ENCODE measurements at places on chromosomes 5 and 9.

DNA sequence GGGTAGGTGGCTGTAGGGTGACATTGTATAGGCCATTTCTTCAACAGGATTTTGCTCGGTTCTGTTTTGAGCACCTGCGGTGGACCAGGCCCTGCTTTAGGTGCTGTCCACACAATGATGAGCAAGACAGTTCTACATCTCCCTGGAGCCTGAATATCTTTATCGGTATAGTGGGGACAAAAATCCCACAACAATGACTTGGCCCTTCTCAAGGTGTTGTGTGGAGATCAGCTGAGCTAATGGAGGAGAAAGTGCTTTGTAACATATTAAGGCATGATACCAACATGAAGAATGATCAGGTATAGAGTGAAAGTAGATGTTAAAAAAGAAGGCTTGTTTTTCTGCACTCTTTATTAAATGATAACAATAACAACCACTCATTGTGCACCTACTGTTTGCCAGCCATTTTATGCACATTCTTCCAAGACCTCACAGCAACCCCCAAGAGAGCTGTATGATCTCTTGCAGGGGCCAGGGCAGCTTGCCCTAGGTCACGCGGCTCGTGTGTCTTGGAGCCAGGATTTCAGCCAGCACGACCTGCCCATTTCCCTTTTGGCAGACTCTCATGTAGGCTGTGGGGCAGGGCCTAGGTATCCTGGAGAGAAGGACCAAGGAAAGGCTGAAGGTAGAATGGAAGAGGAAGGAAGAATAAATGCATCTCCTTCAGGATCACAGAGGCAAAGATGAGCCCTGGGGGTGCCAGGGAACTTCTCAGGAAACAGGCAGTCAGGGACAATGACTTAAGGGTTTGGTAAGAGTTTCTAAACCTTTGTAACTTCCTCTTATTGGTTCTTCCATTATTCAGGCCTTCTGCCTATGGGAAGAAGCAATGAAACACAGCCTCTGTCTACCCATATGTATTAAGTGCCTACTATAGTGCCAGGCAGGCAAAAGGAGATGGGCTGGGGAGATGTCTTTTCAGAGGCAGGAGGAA lies 50.0 kb upstream of the PPARGC1B start:
- DNase-seq = no peak

- no peak for DNase-seq
These were observed 57.8 kb downstream of the AUH start for GRCh38 chr9:91303741-91304415.

DNA sequence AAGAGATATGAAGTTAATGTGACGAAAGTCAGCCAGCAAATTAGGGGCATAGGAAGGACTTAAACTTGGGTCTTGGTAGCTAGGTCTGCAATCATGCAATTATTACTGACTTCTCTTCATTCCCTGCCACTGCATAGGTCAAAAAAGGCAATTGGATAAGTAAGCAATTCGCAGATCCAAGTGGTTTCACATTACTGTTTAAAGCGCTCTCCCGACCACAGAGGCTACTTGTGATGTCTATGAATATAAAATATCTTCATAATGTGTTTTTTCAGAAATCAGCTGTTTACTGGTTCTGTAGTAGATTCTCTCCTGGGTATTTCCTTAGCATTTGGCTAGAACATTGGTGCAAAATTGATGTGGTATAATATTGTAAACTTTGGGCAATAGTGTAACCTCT lies 174.7 kb upstream of the PTGER4 start:
- no peak for DNase-seq

DNA sequence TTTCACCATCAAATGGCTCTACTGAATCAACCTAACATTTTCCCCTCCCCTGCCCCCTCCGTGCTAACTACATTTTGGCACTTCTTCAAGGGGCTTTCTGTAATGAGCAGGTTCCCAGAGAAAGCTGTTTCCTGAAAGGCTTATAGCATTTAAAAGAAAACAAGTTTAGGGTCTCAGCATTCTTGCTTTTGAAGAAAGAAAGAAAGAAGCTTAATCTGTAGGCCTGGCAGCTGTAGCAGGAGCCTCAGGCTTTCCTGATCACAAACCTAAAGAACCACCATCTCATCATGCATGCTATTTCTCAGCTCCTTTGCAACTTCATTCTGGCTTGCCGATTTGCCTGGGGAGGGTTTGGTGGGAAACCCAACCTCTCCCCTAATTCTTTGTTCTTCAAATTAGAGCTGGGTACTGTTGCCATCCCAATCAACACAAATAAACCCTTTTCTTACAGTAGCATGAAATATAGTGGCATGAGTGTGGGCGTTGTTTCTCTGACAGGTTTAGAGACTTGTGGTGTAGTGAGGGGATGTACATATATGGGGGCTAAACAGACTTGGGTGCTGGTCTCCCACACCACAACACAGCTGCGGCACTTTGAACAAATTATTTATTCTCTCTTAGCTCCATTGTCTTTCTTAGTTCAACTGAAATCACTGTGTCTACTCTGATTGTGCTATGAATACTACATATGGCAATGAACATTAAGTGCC lies 160.5 kb upstream of the TNC start:
- DNase-seq = no peak

DNA sequence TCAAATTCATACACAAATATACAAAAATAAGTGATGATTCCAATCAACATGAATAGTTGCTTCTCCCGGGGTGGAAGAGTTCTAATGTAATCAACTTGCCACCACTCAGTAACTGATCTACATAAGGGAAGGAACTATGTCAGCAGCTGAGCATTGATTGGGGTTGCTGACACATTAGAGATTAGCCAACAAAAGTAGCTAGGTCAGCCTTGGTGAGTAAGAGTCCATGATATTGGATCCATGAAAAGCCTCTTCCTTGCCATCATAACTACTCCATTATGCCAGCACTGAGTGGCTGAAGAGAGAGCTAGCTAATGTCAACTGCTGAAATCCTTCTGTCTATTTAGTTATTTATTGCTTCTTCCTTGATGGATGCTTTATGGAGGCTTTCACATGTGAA lies 309.8 kb downstream of the NFIB start:
- no peak for DNase-seq

DNA sequence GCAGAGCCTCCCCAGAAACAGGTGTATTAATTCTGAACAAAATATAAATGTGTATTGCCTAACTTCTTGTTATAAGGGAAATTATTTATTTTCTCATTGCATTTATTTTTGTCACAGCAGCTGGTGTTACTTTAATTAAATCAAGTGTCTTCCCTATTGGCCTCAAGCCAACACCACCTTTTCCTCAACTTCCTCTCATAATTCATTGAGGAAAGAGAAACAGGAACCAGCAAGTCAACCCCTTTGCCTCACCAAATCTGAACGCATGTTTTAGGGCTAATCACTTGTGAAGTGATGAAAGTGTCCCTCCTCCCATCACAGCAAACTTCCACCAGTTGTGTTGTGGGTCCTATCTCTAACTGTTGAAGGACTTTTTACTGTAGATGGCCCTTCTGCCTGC lies 73.1 kb downstream of the DIRAS2 start:
- no peak for DNase-seq

GRCh38 chr5:73727470-73727869 lies 101.5 kb downstream of the ARHGEF28 start:
- DNase-seq = no peak

GRCh38 chr5:153919161-153919560 lies 119.5 kb downstream of the FAM114A2 start:
- DNase-seq = no peak

GRCh38 chr9:129944506-129945116 lies 98.4 kb downstream of the FNBP1 start:
- no peak for DNase-seq

GRCh38 chr5:86665984-86666760 lies 48.4 kb downstream of the COX7C start:
- DNase-seq = no peak

DNA sequence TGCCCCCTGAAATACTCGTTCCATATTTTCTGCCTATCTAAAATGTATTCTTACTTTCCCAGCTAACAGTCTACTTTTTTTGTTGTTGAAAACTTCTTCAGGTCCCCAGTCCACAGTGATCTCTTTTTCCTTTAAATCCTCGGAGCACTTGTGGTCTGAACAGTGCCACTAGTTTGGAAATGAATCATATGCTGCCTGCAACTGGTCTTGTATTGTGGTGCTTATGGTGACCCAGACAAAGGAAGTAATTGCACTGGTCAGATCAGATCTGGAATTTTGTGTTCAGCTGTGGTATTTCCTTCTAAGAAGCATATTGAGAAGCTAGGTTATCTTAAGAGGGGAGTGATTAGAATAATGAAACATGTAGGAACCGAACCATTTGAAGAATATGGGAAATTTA lies 2.9 kb downstream of the UNC13B start:
- DNase-seq = no peak

- no peak for DNase-seq
These were observed 485.0 kb downstream of the SPATA31A7 start for GRCh38 chr9:61674882-61675281.

DNA sequence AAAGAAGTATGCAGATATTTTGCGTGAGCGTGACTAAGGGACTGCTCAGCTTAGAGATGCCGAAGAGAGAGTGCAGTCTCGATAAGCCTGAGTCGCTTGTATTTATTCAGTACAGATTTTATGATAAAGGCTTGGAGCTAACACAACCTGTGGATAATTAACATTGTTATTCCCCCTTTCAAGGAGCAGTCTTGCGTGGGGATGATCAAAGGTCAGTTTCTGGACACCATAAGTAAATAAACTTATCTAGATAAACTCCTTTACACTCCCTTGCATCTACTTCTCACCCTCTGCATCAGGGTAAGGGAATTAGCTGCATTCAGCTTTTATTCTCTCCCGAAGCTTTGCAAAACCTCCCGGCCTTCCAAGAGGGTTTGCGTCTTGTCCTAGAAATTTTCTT lies 357.8 kb upstream of the ST8SIA4 start:
- DNase-seq = no peak

All from NCI-H1417 treated with DMSO at 0.1 percent for 48 hours (cell line).